ENCODE measurements at places on chromosomes 1 and 21.

GRCh38 chr1:233446935-233447334 lies 119.4 kb downstream of the MAP3K21 start:
- no peak for DNase-seq

DNA sequence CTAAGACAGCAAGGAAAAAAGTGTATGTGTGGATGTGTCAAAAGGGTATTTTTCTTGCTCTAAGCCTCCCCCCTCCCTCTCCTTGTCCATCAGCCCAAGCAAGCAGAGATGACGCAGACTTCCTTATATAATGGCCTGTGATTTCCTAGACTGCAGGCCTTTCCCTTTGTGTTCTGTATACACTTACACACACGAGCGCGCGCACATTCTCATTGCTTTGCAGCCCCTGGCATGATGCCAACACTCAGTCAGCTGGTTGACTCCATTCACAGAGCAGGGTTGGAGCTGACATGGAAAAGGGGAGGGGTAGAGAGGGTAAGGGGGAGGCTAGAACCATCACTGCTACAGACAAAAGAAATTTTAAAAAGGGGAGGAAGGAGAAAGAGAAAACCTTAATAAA lies 41.8 kb downstream of the GATAD2B start:
- peak; percentile 10 for DNase-seq

DNA sequence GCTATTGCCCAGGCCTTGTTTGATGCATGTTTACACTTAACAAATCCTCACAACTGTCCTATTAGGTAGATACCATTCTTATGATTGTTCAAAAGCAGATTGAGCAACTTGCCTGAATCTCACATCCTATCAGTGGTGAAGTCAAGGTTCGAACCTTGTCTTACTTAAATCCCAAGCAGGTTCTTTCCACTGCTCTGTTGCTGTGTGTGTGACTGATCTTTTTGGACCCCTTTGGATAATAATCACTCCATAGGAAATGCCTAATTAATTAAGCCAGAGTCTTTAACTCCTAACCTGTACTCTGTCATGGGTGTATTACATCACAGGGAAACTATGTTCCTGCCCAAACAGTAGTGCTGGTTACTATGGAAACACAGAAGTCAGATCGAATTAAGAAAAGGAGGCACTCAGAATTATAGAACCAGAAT lies 84.2 kb downstream of the SPATA46 start:
- no peak for DNase-seq

- DNase-seq = no peak
Measured at GRCh38 chr1:27372808-27373690, 1.6 kb downstream of the FCN3 start.

DNA sequence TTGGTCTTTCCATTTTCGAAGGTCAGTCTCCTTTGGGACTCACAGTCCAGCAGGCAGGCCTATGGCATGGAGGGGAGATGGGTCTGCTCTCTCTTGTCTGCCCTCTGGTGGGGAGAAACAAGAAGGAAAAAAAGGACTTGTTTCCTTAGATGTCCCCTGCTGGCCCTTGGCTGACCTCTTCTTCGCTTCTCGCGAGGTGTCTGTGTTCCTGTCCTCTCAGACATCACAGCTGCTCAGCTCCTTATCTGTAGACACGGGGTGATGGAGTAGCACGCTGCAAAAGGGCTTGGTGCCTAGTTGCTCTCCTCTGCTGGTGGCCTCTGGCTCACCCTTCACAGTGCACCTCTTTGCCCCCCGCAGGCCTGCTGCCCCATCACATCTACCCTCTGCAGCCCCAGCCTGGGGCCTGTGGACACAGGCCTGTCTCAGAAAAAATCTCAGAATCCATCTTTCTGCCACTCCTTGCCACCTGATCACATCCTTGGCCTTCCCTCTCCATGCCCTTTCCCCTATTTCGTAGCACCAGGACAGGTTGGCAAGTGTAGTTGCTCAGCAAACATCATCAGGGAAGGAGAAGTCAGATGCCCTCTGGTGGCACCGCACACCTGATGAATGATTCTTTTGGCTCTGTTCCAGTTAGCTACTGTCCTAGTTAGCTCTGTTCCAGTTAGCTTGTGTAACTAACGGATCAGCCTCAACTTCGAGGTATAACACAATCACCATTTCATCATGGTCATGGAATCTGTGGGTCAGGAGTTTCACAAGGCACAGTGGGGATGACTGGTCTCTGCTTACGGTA lies 18.7 kb upstream of the AK2 start:
- DNase-seq = no peak

DNA sequence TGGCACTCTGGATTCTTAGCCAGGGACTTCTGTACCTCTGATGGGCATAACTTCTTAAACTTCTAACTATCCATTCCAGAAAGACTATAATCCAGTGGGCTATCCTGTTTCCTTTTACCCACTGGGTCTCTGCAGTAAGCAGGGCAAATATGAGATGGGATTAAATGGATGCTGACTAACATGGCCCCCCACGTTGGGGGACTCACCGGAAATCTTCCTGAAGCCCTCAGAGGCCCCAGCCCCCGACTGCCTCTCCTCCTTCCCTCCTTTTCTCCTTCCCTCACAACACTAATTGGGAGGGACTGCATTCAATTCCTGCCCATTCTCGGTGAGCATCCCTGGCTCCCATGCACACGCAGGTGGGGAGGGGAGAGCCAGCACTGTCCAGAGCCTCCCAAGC lies 70.1 kb downstream of the SSBP3 start:
- DNase-seq = no peak

GRCh38 chr1:115185336-115185735 lies 96.0 kb upstream of the TSPAN2 start:
- DNase-seq = no peak

GRCh38 chr1:53362851-53363642 lies 35.2 kb upstream of the LRP8 start:
- no peak for DNase-seq

DNA sequence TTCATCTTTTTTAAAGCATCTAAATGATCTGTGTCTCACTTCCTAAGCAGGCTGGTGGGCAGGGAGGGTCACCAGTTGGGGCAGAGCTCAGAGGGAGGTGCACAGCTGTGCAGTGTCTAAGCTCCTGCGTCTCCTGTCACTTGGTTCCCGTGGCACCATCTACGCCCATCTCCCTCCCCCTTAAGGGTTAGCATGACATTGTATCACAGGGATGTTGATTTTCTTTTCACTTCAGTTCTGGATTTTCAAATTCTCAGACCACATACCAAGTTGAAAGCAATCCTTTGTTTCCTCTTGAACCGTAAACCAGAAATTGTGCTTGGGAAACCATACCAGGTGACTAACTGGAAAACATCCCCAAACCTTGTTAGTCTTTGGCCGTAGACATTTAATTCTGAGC lies 187.0 kb downstream of the KIF26B start:
- no peak for DNase-seq

GRCh38 chr1:54051933-54052430 lies 1.0 kb downstream of the TMEM59 start:
- no peak for DNase-seq

DNA sequence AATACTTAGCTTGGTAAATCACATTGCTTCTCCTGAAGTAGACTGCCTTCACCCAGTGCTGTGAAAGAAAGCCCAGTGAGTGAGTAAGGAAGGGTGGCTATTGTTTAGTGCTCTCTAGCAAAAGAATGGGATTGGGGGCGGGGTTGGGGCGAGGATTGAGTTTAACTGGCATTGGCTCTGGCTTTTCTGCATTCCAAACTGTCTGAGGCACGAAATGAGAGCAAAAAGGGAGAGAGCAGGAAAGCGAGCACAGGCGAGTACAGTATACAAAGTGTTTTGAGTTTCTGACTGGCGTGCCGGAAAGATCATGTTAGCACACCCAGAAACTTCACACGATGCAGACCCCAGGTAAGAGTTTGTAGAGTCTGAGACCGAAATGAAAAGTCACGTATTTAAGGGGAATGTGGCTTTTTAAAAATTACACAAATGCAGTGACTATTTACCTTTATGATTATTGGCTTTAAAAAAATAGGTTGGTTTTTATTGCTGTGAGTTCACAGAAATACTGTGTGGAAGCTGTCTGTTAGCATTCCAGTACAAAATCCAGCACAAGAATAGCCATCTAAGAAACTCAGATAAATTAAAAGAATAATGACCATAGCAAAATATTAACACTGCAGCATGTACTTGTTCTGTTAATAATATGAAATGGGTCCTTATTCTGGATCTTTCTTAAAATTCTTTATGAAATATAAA lies 155.4 kb downstream of the CLEC20A start:
- DNase-seq = no peak

GRCh38 chr1:219367496-219367895 lies 193.8 kb downstream of the LYPLAL1 start:
- no peak for DNase-seq

DNA sequence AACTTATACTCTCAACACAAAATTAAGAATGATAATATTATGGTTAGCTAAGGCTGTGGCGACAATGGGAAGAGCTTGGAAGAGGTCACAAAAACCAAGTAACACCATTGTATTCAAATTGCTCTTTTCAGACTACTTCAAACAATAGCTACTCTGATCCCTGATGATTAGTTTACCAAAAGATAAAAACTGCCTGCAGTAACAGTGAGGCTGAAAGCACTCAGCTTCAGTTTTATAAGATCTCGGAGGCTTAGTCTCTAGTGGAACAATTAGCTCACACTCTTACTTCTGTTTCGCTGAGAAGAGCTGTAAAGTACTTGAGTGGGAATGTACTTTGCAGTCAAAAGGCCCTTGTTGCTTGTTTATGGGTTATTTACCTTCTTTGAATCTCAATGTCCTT lies 278.5 kb downstream of the LRRC7 start:
- DNase-seq = no peak

- no peak for DNase-seq
Measured at GRCh38 chr1:116679091-116679827, 11.7 kb upstream of the IGSF3 start.

DNA sequence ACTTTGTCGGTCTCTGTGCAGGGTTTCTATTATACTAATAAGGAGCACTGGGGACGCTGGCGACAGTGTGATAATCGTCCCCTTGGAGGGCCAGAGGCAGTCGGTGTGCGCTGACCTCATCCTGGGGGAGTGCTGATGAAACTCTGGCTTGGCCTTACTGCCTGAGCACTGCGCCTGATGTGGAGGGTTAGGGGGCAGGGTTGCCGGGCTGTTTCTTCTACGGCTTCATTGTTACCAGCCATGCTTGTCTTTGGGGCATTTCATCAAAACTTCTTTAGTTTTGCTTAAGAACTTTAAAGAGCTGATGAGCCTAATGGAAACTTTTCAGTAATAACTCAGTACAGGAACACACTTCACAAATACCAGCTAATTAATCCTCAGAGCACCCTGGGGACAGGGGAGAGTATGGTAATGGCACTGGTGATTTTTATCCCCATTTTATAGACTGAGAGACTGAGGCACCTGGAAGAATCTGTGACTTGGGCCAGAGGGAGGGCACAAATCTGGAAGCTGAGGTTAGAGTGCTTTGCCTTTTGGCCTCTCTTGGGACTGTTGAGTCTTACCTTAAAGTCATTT lies 81.8 kb downstream of the PEX14 start:
- DNase-seq = no peak

- DNase-seq = no peak
Measured at GRCh38 chr1:246959944-246960693, 28.4 kb upstream of the AHCTF1 start.

DNA sequence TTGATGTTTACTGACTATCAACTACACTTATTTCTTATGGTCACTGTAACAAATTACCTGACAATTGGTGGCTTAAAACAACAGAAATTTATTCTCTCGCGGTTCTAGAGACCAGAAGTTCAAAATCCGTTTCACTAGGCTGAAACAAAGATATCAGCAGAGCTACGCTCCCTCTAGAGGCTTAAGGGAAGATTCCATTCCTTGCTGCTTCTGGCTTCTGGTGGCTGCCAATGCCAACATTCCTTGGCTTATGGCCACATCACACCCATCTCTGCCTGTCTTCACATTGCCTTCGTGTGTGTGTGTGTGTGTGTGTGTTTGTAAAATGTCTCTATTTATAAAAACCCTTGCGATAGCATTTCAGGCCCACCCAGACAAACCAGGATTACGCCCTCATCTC lies 66.4 kb downstream of the LMX1A start:
- DNase-seq = no peak

DNA sequence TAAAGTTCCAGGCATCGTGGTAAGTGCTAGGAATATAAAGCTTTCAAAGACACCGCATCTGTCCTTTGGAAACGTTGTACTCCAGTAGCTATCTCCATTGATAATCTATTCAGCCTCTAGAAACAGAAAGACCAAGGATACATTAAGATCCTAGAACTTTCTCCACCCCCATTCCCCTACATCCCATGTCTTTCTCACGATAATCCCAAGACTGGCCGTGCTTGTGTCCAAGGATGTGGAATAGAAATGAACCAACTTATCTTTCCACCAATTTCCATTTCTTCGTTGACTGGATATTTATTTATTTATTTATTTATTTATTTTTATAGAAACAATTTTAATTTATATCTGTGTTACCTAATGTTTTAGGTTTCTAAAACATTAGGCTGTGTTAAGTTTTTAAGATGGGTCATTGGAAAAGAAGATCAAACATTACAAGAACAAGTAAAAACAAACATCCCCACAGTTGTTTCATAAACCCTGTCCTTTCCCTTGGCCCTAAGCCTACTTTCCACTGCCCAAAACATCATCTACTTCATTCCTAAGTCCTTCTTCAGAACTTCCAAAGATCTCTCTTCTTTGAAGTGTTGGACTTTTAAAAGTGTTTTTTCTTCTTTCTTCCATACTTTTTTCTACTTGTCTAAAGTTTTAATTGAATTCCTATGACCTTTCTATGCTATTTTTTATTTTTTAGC lies 39.7 kb downstream of the LRRC8C start:
- no peak for DNase-seq

DNA sequence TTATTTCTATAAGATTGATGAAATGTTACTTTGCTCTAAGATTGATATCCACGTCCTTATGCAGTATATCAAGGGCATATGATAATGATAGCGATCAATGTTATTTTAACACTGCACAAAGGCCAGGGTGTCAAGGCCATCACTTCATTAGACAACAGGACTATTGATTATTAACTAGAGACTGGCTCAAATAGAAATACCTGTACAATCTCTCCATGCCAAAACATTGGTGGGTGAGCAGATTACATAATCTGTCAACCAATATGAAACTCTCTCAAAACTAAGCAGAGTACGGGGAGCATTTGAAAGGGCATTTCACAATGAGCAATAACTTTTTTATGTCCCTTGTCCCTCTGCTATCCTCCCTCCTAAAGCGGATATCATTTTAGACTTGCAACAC lies 566.5 kb upstream of the PKN2 start:
- DNase-seq = no peak

DNA sequence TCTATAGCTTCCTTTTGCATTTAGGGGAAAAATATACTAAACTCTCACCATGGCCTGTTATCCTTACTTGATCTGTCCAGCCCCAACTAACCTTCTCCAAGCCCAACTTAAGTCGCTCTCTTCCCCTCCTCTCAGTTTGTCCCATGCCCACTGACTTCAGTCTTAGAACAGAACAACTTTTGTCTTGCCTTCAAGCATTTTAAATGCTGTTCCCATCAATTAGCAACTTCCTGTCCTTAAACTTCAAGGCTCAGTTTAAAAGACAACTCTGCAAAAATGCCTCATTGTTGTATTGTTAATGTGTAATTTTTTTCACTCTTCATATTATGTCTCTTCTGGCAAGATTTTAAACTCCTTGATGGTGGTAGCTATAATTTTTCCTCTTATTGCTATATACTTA lies 526.9 kb downstream of the NEGR1 start:
- DNase-seq = no peak

GRCh38 chr21:18026359-18026758 lies 207.2 kb upstream of the C21orf91 start:
- DNase-seq = no peak

GRCh38 chr1:116923421-116923820 lies 13.7 kb downstream of the PTGFRN start:
- no peak for DNase-seq

GRCh38 chr1:157274698-157275534 lies 136.7 kb upstream of the ETV3 start:
- no peak for DNase-seq

Data from stimulated activated CD4-positive, alpha-beta T cell treated with anti-CD3 and anti-CD28 coated beads, Interleukin-15, amount 100 ng/mL, for 1 hour (primary cell).